ENCODE measurements at places on chromosomes 11 and 22.

DNA sequence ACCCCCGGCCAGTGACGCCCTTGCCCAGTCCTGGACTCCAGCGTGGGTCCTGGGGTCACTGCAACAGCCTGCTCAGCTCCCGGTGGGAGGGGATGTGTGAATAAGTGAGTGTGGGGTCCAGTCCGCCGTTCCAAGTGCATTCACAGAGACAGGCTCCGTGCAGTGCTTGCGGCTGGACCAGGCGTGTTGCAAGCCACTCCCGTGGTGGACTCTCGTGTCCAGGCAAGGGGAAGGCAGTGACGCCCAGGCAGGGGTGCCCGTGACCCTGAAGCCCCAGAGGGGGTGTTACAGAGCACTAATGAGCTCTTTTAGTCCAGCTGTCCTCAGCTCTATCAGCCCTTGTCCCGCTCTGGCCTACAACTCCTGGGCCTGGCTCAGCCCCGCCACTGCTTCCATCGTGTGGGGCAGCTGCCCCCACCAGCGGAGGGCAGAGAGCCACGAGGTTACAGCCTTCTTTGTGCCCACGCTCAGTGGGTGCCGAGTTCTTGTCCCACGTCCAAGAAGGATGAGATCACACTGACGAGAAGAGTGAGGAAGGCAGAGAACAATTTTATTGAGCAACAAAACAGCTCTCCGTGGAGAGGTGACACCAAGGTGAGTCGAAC, 1807.5 kb downstream of the LRRC4C start:
- no peak for DNase-seq

- DNase-seq, result no peak
Observed at GRCh38 chr22:45731798-45732495, 60.3 kb downstream of the ATXN10 start.

- no peak for DNase-seq
Observed at GRCh38 chr11:112972399-112973145, 11.4 kb downstream of the NCAM1 start.

GRCh38 chr11:107853070-107853469, 5.5 kb downstream of the SLC35F2 start:
- no peak for DNase-seq
